ENCODE measurements at places on chromosomes 11 and 22. TPM values are rescaled to one million over a fixed set of nuclear protein-coding genes. Genes with fewer than 3 reads are reported as not detected.

PRRG4 gene
- 6.5 TPM for total RNA-seq

OR52A1 gene
- total RNA-seq: not detected

CD59 gene
- 145 TPM for total RNA-seq

BEST1 gene
- total RNA-seq: 1.7 TPM

PANX2 gene
- total RNA-seq: 8.1 TPM

IGSF22 gene
- 0.04 TPM for total RNA-seq

CASP5 gene
- not detected for total RNA-seq

OR10D3 gene
- total RNA-seq: not detected

MMP20 gene
- total RNA-seq: not detected

Data from right lobe of liver (tissue), 6 donors.